DND-41 (cell line): ENCODE measurements at places on chromosomes 7 and 10.

DNA sequence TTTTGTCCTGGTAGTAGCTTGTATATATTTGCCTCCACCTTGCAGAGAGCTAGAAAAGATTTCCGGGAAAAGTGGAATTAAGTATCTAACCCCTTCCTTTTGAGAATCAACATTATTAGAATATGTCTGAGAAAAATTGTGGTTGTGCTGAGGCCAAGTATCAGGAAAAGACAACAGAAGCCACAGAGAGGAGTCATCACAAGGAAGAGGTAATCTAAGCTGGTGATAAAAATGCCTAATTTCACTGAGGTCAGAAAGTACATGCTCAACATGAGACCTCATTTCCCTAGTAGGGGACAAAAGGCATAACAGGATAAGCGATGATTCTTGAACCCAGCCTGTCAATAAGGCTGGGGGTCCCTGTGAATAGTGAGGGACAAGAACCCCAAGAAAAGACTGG, 97.0 kb upstream of the PDE1C start:
- no peak for DNase-seq

DNA sequence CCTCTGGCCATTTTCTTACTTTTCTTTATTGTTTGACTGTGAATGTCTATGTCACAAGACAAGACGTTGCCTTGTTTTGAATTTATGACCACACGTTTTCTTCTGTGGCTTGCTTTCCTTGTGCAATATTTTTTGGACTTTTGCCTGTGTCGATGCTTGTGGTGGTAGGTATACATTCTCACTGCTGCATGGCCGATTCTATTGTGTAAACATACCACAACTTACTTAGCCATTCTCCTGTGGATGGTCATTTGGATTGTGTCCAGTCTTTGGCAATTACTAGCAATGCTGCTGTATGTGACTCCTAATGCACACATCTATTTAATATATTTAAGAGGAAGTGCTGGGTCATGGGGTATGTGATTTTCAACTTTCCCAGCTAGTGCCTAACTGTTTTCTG, 18.0 kb upstream of the DLG5 start:
- no peak for DNase-seq

- DNase-seq, result no peak
Observed at GRCh38 chr7:29282819-29283414, 88.3 kb downstream of the CHN2 start.

GRCh38 chr7:6508950-6509349, 42.3 kb downstream of the GRID2IP start:
- DNase-seq, result no peak

DNA sequence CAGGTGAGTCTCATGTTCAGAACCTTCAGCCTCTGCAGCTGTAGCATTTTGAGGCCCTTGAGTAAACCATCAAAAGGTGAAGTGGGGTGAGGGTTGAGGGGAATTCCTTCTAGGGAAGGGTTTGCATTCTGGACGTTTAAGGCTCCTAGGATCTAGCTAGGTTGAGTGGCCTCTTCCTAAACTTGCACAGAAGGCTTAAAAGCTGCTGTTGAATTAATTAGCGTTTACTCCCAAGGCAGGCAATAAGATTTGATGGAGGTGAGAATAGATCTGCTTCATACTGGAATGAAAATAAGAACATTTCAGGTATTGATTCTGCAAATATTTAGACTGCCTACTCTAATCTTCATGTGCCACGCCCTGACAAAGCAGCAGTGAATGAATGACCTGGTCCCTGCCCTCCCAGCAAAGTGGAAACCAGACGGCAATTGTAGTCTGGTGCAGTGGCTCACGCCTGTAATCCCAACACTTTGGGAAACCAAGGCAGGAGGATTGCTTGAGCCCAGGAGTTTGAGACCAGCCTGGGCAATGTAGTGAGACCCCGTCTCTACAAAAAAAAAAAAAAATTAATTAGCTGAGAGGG, 11.4 kb upstream of the KPNA7 start:
- DNase-seq, result no peak

DNA sequence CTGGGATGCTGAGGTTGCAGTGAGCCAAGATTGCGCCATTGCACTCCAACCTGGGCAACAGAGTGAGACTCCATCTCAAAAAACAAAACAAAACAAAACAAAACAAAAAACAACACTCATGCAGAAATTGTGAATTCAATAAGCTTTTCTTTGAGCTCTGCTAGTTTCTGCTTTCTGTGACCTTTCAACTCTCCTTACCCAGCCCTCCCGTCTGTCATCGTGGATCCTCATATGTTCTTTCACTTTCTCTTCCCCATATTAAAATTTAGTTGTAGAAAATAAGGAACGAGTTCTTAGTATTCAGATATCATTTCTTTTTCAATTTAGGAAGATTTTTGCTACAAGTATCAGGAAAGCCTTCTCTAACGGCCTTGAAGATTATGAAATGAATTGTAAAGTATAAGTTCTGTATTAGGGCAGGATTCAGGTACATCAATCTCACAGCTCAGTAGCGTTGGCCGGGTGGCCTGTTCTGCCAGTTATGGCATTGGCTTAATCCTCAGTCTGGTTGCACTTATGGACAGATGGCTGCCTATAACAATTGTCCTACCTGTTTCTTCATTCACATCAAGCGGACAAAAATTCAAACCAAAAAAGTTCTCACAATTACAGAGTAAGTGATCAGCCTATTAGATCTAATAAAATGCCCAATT, 1167.0 kb downstream of the SORCS3 start:
- DNase-seq, result no peak

DNA sequence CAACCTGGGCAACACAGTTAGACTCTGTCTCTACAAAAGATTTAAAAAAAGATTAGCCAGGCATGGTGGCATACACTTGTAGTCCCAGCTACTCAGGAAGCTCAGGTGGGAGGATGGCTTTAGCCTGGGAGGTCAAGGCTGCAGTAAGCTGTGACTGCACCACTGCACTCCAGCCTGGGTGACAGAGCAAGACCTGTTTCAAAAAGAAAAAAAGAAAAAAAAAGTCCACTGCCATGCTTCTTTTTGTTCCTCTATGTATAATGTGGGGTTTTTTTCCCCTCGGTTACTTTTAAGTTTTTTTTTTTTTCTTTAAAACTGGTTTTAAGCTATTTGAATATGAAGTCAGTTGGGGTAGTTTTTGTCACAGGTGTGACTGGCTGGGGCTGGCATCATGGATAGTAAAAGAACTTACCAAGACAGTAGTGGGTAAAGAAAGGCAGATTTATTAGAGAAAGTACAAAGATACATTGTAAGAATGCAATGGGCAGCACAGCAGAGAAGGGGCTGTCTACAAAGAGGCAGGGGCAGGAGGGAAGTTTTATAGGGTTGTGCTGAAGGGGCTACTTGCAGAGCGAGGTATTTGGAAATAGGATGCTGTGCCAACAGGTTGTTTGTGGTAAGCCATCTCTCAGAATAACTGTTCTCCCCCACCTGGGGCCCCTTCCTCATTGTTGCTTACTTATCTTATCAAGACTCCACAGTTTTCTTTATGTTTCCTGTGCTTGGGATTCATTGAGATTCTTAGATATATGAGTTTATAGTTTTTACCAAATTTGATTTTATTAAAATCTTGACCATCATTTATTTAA, 177.3 kb downstream of the PHTF2 start:
- DNase-seq, result no peak

- DNase-seq, result no peak
Observed at GRCh38 chr7:128453836-128454804, 1.6 kb upstream of the HILPDA start.

- DNase-seq, result no peak
Observed at GRCh38 chr10:22894714-22895113, 33.1 kb upstream of the ARMC3 start.

- DNase-seq, result no peak
Observed at GRCh38 chr7:53397911-53398310, 362.5 kb downstream of the POM121L12 start.

DNA sequence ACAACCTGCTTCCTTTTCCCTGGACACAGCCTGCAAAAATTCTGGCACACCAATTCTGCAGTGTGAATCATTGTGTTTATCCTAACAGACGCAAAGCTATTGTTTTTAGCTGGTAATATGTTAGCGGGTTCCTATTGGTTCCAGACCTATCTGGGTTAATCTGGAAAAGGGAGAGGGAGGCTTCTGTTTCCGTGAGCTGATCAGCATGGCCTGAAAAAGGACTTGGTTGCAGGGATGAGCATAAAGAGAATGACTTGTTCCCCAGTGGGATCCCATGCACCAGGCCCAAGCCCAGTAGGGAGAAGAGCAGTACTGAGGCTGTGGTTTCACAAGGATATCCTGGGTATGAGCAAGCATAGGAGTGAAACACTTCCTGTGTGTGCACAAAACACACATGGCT, 78.4 kb downstream of the PDE1C start:
- DNase-seq, result no peak

DNA sequence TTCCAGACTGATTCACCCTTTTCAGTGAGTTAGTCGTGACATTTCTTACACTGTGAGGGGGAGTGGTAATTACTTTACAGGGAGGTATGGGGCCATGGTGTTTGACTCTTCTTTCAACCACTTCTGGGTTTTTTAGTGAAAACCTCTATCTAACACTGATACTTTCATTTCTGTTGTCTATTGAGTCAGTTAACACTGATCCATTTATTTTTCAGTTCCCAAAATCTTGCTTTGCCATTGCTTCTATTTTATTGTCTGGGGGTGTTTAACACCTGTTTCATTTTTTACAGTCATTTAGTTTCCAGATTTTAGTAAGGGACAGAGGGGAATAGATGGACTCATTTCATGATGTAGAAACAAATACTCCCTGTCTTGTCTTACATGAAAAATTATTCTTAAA, 61.5 kb downstream of the HELLS start:
- DNase-seq, result no peak

- DNase-seq, result no peak
Observed at GRCh38 chr7:1857487-1858421, 187.7 kb downstream of the ELFN1 start.

- DNase-seq, result no peak
Observed at GRCh38 chr7:135998081-135998480, 20.9 kb upstream of the MTPN start.

GRCh38 chr10:78577712-78578111, 491.1 kb upstream of the ZMIZ1 start:
- no peak for DNase-seq

DNA sequence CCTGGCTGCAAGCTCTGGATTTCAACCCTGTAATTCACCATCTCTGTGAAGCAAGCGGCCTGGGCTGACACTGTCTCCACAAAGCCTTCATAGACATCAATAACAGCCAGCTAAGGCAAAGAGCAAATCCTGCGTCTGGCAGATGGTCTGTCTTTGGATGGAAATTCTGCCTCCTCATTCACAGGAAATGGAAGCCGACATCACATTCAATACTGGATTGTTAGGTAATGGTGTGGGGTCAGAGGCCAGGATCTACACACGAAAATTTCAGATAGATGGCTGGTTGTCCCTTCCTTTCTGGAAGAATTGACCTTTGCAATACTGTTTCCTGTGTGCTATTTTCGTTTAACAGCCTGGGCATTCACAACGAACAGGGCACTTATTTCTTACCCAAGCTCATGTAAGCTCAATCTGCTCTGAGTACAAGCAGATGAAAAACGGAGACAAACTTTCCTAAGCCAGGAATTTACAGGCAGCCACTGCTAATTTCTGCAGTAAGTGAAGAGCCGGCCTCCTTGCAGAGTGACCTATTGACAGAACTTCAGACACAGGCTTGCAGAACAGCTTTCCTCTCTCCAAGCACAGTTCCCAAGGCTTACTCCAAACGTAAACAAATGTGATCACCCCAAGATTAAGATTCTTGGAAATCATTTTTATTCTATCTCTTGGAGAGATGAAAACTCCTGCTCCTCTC, 3.1 kb upstream of the ADAM12 start:
- DNase-seq, result no peak

DNA sequence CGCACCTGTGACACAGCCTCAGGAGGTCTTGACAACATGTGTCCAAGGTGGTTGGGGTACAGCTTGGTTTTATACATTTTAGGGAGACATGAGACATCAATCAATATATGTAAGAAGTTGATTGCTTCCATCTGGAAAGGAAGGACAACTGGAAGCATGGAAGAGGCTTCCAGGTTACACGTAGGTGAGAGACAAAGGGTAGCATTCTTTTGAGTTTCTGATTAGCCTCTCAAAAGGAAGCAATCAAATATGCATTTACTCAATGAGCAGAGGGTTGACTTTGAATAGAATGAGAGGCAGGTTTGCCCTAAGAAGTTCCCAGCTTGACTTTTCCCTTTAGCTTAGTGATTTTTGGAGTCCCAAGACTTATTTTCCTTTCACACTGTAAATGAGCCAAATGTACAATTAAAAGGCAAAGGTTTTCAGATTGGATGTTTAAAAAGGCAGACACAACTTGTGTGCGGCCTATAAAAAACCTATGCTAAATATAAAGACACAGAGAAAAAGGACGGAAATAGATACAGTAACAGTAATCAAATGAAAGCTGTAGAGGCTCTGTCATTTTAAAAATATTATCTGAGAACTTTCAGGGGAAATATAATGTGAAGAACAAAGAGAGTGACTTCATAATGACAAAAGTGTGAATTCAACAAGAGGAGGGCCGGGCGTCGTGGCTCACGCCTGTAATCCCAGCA, 65.7 kb upstream of the LANCL2 start:
- DNase-seq, result no peak

DNA sequence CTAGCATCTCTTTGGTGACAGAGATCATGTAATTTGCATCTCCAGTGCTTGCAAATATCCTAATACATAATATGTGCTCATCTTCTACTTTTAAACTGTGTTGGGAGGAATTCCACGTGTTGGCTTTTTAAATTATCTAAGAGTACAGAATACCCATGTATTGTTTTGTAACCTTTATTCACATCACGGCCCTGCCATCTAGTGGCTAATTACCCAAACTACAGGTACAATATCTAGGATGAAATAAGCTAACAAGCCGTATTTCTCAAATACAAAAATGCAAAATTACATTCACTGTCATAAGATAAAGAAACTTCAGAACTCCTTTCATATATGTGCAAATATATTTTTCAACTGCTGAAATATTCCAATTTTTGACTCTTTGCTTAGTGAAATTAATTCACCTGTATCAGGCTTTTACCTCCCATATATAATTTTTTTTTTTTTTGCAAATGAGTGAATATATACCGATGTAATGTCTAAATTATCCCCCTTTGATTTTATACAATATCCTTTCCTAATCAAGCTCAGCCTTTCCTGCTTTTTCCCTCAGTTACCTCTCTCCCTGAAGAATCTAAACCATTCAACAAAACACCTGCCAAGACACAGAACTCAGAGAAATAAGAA, 30.3 kb upstream of the LSM8 start:
- no peak for DNase-seq

DNA sequence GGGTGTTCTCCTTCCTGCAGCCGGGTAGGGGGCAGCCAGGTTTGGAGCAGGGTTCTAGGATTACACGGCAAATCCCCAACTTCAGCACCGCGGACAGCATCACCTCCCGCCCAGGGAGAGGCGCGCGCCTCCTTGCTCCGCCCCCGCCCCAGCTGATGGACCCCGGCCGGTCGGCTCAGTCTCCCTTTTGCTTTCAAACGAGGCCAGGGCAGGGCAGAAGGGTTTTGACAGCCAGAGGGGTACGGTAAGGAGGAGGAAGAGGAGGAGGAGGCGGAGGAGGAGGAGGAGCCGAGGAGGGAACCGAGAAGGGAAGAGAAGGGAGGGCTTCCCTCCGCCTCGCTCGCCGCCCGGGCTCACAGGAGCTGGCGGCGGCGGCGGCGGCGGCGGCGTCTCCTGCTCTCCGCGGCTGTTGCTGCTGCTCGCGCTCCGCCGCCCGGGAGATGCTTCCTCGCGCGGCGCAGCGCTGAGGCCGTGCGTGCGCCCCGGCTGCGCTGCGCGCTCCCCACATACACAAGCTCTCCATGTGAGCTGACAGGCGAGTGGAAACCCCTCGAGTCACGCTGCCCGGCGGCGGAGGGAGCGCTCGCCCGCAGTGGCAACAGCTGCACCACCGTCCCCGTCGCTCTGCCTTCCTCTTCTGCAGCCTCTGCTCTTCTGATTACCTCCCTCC, 615 bp upstream of the CNTNAP2 start:
- peak; percentile 15 for DNase-seq
